ENCODE measurements at places on chromosomes 4 and X. TPM values are rescaled to one million over a fixed set of nuclear protein-coding genes. Genes with fewer than 3 reads are reported as not detected.
A peak's percentile ranks its signal among the peaks of the same experiment; 100 is the strongest.

VGLL1 gene
- polyA plus RNA-seq, result 7.2 TPM

ADH1C gene
- 77.4 TPM for polyA plus RNA-seq

LPAR4 gene
- polyA plus RNA-seq, result 18.4 TPM

CXXC4 gene
- polyA plus RNA-seq, result 13.5 TPM

SSX4B gene
- not detected for polyA plus RNA-seq

AR gene
- 3.3 TPM for polyA plus RNA-seq

MAGEA9B gene
- not detected for polyA plus RNA-seq

USP26 gene
- not detected for polyA plus RNA-seq

CD99 gene
- 178 TPM for polyA plus RNA-seq

NDP gene
- polyA plus RNA-seq, result 2.1 TPM

HAND2 gene
- polyA plus RNA-seq, result not detected

TLR3 gene
- 11.4 TPM for polyA plus RNA-seq

SMPX gene
- polyA plus RNA-seq, result 0.15 TPM

- no peak for DNase-seq
Observed at GRCh38 chrX:65987811-65988210, 52.1 kb downstream of the VSIG4 start.

DNA sequence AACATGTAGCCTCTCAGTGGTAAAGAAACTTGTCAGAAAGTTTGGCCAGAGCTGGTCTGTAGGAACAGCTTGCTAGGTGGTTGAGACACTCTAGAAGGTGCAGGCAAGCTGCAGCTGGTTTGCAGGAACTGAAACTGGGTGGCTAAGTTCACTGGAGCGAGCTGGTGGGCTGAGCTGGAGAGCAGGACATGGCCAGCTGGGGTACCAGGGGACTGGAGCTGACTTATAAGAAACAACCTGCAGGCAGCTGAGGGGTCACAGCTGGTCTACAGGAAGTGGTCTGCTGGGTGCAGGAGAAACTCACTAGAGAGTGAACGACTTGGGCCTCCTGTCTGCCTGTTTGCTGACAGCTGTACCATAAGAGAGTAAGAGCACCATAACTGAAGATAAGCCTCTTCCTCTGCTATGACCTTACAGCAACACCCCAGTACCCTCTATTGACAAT lies 157.1 kb upstream of the LNX1 start:
- no peak for DNase-seq

DNA sequence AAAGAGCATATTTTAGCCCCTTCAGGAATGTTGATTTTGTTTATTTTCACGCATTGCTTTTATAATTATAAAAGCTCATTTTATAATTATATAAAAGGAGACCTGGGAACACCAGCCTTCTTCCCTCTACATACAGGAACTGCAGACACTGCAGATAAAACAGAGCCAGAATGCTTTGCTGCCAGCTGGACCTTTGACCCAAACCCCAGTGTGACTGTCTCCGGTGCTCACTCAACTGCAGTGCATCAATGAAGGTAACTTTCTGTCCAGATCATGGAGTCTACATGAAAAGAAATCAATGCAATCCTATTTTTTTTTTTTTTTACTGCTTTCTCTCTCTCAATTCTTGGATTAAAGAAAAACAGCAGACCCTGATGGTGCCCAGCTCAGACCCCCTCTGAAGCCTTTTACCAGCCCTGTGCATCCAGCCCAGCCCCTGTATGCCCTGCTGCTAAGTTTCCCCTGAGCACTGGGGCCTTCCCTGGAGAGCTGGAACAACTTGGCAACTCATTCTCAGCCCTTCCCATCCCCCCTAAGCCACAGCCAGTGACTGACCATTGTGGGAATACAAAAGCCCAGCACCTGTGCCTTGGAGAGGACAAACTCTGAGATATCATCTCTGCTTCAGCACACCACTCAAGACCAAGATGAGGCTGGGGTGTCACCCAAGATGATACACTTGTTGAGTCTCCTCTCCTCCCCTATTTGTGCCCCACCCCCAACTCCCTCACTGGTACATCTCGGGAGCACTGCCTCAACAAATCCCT lies 182.1 kb downstream of the EVC2 start:
- no peak for DNase-seq

DNA sequence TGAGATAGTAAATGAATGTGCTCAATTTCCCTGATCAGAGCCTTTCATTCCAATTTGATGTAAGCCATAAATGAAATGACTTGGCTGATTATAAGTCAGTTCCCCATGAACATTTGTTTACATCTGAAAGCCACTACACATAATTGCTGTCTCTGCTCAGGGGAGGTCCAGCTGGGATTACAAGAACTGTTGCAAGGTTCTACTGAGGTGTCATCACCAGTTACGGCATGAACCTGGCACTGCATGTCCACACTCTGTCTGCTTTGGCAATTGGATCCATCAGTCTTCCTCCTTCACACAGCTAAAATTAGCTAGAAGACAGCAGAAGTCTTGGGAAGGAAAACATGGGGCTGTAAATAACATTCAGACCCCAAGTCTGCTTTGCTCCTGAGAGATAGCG lies 12.8 kb upstream of the MBNL3 start:
- no peak for DNase-seq

GRCh38 chrX:11309220-11309619 lies 16.0 kb downstream of the AMELX start:
- no peak for DNase-seq

- DNase-seq, result no peak
Observed at GRCh38 chr4:128427832-128428366, 140.3 kb upstream of the PGRMC2 start.

GRCh38 chrX:106894978-106895452 lies 8.1 kb downstream of the RIPPLY1 start:
- DNase-seq, result no peak

GRCh38 chr4:120699354-120699753 lies 223.2 kb downstream of the PRDM5 start:
- no peak for DNase-seq

DNA sequence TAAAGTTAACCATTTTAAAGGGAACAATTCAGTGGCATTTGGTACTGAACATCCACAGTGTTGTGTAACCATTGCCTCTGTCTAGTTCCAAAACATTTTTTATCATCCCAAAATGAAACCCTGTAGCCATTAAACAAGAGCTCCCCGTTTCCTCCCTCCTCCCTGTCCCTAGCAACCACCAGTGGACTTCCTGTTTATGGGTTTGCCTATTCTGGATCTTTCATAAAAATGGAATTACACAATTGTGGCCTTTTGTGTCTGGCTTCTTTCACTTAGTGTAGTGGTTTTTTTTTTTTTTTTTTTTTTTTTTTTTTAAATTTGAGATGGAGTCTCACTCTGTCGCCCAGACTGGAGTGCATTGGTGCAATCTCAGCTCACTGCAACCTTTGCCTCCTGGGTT lies 11.6 kb downstream of the RBMX2 start:
- no peak for DNase-seq

DNA sequence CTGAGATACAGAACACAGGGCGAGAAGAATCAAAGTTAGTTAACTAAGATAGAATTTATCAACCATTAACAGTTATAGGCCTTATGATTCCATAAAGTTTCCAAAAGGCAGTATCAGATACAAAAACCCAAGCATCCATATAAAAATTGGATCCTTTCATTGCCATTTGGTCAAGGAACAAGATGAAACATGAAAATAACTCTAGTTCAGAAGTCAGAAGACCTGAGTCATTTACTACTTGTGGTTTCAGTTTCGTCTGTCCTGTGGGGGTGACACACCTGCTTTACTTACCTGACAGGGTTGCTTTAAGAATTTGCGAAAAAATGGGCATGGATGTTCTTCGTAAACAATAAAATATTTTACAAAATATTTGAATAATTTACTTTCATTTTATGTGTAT lies 130.8 kb downstream of the ANAPC10 start:
- DNase-seq, result no peak

DNA sequence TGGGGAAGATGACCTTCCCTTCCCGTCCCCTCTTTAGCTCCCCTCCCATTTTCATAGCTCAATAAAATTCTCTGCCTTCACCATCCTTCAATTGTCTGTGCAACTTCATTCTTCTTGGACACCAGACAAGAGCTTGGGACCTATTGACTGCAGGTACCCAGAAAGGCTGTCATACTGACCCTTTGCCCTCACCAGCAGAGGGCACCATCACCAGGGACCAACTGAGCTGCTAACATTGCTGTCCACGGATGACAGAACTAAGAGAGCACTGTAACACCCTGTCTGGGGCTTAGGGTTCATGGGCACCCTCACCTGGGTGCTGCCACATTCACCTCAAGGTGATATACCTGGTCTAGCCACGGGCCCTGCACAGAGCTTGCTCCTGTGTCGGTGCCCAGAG lies 141.3 kb upstream of the VCX3B start:
- no peak for DNase-seq

DNA sequence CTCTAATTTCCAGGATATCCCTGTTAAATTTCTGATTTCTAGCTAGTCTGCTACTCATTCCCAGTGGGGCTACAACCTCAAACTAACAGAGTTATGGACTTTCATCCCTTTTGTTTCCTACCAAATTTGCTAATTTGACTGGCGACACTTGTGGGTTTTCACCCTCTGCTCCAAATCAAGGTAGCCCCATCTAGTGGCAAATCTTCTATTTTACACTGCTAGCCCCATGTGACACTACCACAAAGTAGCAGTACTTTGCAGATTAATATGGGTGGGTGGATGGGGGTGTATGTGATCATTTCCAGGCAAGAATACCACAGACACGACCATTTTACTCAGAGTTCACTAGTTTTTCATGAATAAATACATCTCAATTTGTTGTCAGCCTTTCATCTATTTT lies 150.3 kb downstream of the MSL3 start:
- peak; percentile 1 for DNase-seq

DNA sequence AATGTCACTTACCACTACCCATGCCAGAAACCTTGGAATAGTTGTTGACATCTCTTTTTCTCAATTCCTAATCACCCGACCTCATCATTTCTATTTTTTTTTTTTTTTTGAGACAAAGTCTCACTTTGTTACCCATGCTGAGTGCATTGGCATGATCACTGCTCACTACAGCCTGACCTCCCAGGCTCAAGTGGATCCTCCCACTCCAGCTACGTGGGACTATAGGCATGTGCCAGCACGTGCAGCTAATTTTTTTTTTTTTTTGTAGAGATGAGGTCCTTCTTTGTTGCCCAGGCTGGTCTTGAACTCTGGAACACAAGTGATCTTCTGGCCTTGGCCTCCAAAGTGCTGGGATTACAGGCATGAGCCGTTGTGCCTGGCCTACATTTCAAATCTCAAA lies 12.0 kb downstream of the KDM6A start:
- no peak for DNase-seq

DNA sequence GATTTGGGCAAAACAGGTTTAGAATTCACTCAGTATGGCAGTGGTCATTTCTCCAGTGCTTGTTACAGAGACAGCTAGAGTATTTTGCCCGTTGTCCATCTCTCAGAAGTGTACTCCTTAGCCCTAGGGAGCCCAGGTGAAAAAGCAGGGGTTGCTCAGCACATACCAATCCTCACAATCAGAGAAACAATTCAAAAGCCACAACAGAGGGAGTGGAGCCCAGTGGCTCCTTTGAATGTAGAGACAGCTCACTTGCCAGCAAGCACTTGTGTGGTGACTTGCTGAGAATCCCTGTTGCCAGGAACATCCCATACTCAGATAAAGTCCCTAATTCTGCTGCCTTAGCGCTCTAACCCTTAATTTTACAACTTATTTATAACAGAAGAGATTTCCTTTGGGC lies 1488.3 kb downstream of the RPA4 start:
- DNase-seq, result no peak

DNA sequence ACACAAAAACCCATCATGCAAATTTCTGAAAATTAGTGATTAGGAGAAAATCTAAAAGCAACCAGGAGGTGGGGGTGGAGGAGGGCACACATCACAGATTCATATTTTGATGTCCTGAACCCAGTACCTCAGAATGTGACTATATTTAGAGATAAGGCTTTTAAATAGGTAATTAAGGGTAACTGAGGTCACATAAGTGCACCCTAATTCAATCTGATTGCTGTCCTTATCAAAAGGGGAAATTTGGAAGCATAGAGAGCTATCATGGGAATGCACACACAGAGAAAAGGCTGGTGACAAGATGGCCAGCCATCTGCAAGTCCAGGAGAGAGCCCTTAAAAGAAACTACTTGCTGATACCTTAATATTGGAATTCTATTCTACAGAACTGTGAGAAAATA lies 281.8 kb upstream of the UGT8 start:
- no peak for DNase-seq

DNA sequence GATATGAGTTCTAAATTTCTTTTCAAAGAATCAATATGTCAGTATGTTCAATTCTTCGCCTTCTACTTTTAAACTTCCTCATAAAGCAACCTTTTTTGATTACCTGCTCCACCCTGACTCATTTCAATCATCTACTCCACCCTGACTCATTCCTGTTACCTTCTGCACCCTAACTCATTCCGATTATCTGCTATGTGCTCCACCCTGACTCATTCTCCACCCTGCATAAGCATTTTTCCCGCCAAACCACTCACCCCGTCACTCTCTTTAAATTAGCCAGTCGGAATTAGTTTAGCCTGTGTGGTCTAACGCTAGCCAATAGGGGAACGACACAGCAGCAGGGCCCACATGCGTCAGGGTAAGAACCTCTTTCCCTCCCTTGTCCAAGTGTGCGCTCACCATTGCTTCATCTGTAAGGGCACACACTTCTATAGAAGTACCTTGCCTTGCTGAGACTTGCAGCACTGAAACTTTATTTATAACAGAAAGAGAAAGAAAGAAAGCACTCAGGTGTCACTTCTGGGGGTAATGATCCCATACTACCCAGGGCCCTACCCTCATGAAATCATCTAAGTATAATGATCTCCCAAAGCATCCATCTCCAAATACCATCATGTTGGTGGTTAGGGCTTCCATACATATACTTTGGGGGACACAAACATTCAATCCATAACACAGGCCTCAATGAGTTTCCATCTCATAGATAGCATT lies 875.2 kb downstream of the RAPGEF2 start:
- DNase-seq, result no peak

DNA sequence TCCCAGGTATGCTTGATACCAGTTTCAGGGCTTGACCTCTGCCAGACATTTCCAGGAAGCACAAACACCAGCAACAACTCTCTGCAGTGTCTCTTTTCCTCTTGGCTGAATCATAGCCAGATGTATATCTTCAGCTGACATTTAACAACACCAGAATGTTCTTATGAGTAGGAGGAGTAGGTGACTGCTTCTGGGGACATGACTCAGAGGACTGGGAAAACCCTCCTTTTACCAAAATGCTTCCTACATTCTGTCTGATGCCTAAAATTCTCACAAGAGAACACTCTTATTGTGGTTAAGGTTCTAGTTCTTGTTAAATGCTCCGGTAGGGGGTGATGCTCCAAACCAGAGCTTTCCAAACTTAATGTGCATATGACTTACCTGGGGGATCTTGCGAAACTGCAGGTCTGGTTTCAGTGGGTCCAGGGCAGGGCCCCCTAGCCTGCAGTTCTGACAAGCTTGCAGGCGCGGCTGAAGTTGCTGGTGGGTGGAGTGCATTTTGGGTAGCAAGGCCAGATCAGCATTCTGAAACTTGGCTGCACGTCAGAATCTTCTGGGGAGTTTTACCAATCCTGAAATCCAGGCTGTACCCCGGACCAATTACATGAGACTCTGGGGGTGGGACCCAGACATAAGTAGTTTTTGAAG lies 329.3 kb upstream of the RPS6KA3 start:
- DNase-seq, result no peak

GRCh38 chrX:119997570-119997969 lies 54.0 kb upstream of the NKAP start:
- DNase-seq, result no peak

- DNase-seq, result no peak
Observed at GRCh38 chrX:132426695-132427281, 62.0 kb downstream of the MBNL3 start.

Measured in left kidney (tissue), 8 donors.